ENCODE measurements at places on chromosomes 1 and 21.

DNA sequence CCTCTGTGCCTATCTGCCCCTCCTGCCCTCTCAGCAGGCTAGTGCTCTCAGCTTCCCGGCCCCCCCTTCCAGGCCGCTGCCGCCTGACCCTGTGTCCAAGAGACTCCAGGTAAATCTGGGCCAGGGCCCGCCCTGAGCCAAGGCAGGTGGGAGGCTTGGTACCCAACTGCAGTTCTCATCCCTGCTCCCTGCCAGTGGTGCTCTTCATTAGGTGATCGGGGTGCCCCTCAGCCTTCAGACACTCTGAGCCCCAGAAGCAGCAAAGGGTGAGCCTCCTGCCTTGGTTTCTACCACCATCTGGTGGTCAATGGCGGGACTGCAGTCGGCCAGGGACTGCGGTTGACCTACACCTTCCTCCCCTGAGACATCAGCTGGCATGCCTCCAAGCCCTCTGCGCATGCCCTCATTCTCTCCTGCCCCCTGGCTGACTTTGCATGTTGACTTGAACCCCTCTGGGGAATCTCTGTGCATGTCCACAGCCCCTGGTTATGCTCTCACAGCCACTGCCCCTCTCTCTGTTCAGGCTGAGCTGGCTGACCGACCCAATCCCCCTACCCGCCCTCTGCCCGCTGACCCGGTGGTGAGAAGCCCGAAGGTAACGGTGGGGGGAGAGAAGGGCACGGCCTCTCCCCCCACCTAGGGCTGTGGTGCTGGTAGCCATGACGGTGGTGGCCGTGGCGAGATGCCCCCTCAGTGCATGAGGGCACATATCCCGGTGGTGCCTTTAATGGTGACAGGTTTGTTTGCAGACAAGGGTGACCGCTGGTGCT, 2.0 kb upstream of the EFNA4 start:
- DNase-seq, result peak; percentile 83

- no peak for DNase-seq
These were observed 315.3 kb downstream of the TPR start for GRCh38 chr1:186059752-186060151.

DNA sequence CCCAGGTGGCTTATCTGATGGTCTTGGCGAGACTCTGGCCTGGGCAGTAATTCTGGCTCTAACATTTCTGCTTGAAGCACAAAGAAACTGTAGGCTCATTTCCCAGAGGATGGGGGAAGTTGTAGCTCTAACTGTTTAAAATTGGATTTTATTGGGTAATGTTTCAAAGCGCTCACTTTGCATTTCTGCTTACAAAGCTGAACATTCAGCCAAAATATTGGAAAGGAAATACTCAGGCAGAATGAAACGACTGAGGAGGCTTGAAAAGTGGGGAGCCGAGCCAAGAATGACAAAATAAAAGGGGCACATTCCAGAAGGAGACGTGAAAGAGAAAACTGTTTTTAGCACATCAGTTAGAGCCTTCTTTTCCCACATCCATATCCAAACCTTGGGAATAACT, 202.6 kb downstream of the GRIK1 start:
- DNase-seq, result peak; percentile 42

DNA sequence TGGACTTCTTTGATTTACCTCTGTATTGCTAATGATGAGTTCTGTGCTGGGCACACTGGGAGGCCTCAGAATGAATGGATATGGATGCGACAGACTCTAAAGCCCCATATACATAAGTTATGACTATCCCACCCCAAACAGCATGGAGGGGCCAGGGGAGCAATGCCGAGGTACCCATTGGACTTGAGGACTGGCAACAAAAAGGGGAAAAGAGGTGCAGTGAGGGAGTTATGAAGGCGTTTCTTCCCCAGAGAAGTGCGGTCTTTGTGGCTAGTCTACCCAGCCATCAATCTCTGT, 15.2 kb upstream of the CDCA8 start:
- no peak for DNase-seq

DNA sequence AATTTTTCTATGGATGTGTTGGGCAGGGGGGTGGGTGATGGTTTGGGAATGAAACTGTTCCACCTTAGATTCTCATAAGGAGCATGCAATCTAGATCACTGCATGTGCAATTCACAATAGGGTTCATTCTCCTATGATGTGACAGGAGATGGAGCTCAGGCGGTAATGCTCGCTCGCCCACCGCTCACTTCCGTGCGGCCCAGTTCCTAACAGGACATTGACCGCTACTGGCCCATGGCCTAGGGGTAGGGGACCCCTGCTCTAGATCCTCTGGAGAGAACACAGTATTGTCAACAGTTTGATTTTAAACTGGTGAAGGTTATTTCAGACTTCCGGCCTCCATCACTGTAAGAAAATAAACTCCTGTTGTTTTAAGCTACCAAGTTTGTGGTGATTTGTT, 55.0 kb upstream of the USH2A start:
- no peak for DNase-seq

- no peak for DNase-seq
These were observed 42.9 kb downstream of the INKA2 start for GRCh38 chr1:111696330-111696729.

DNA sequence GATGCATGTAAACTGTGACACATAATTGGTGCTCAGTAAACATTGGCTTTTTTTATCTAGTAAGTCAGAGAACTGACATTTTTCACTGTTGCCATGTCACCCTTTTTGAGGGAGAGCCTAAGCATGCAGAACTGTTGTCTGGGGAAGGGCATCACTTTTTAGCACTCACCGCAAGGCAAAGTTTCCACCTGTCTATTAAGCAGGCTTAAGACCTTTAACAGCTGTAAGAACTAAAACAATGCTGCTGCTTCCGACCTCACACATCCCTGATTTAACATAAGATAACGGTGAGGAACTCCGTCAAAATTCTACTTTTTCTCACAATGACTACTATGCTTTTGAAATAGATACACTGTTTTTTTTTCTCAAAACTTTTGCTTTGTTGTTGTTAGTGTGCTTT, 554.8 kb downstream of the NUF2 start:
- DNase-seq, result no peak

- no peak for DNase-seq
These were observed 15.7 kb downstream of the RGS2 start for GRCh38 chr1:192824511-192824910.

- DNase-seq, result no peak
These were observed 9.2 kb upstream of the PLEKHG5 start for GRCh38 chr1:6500544-6501278.

GRCh38 chr1:8293118-8293517, 24.8 kb upstream of the SLC45A1 start:
- DNase-seq, result no peak

GRCh38 chr1:227945891-227946623, 1.7 kb downstream of the WNT9A start:
- no peak for DNase-seq

- peak; percentile 71 for DNase-seq
These were observed 3.4 kb upstream of the NVL start for GRCh38 chr1:224333309-224333926.

DNA sequence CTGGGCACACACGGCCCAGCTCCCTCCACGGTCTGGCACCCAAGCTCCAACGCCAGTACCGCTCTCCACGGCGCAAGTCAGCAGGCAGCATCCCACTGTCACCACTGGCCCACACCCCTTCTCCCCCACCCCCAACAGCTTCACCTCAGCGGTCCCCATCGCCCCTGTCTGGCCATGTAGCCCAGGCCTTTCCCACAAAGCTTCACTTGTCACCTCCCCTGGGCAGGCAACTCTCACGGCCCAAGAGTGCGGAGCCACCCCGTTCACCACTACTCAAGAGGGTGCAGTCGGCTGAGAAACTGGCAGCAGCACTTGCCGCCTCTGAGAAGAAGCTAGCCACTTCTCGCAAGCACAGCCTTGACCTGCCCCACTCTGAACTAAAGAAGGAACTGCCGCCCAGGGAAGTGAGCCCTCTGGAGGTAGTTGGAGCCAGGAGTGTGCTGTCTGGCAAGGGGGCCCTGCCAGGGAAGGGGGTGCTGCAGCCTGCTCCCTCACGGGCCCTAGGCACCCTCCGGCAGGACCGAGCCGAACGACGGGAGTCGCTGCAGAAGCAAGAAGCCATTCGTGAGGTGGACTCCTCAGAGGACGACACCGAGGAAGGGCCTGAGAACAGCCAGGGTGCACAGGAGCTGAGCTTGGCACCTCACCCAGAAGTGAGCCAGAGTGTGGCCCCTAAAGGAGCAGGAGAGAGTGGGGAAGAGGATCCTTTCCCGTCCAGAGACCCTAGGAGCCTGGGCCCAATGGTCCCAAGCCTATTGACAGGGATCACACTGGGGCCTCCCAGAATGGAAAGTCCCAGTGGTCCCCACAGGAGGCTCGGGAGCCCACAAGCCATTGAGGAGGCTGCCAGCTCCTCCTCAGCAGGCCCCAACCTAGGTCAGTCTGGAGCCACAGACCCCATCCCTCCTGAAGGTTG, 97.6 kb downstream of the PIK3R3 start:
- DNase-seq, result peak; percentile 43

- no peak for DNase-seq
These were observed 68.6 kb upstream of the MCOLN3 start for GRCh38 chr1:85116856-85117255.

GRCh38 chr21:45528981-45529784, 13.1 kb downstream of the SLC19A1 start:
- no peak for DNase-seq

GRCh38 chr1:244151537-244151936, 100.5 kb downstream of the ZBTB18 start:
- no peak for DNase-seq

DNA sequence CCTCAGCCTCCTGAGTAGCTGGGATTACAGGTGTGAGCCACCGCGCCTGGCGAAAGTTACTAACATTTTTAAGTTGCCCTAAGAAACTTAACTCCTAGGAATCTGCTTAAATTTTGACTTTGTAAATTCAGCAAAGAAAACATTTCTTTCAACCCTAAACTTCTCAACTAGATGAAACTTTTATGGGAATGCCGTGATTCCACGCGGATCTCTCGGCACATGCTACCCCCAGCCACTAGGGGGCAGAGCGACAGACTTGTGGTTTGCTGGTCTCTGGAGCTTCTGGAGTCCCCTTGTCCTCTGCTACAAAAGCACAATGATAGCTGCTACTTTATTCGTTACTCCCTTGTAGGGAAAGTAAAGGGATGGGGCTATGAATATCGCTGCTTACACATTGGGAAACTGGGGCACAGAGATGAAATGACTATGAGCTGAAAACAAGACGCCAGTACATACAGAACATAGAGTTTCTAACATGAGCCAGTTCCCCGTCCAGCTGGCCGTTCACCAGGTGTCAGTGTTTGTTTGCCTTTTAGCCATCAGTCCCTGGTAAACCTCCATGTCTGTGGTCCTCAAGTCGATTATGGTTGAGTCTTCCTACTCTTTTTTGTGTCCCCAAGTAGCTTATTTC, 114.7 kb downstream of the PBX1 start:
- no peak for DNase-seq

DNA sequence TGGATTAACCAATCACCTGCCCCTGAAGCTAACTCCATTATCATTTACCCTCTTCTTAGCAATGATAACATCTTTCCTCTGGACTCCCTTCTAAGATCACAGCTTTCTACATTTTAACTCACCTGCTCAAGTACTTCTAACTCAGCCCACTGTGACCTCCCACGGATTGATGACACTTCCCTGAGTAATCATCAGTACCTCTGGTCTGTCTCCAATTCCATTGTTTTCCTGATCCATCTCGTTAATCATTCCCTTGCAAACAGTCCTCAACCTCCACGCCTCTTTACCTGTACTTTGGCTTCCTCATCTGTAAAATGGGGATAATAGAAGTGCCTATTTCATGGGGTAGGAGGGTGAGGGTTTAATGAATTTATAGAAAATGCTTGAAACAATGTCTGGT, 195.3 kb upstream of the APP start:
- no peak for DNase-seq

DNA sequence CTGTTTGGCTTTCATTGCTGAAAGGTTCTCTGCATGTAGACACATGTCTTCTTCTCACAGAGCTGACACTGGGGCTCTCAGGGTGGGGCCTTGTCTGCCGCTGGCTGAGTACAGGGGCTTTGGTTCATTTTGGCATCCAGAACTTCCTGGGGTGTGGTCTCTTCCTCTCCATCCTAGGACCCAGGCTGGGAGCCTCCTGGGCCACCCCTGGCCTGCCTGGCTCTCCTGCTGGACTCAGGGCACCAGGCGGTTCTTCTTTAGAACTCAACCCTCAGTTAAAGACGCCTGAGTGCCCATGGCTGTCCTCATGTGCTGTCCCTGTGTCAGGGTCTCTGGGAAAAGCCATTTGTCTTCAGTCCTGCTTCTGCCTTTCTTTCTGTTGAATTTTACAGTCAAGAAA, 5.5 kb upstream of the KRTAP10-5 start:
- no peak for DNase-seq

- DNase-seq, result no peak
These were observed 822 bp upstream of the ELOVL1 start for GRCh38 chr1:43368646-43369020.

- peak; percentile 97 for DNase-seq
These were observed 857.4 kb downstream of the USP25 start for GRCh38 chr21:16587141-16587581.

DNA sequence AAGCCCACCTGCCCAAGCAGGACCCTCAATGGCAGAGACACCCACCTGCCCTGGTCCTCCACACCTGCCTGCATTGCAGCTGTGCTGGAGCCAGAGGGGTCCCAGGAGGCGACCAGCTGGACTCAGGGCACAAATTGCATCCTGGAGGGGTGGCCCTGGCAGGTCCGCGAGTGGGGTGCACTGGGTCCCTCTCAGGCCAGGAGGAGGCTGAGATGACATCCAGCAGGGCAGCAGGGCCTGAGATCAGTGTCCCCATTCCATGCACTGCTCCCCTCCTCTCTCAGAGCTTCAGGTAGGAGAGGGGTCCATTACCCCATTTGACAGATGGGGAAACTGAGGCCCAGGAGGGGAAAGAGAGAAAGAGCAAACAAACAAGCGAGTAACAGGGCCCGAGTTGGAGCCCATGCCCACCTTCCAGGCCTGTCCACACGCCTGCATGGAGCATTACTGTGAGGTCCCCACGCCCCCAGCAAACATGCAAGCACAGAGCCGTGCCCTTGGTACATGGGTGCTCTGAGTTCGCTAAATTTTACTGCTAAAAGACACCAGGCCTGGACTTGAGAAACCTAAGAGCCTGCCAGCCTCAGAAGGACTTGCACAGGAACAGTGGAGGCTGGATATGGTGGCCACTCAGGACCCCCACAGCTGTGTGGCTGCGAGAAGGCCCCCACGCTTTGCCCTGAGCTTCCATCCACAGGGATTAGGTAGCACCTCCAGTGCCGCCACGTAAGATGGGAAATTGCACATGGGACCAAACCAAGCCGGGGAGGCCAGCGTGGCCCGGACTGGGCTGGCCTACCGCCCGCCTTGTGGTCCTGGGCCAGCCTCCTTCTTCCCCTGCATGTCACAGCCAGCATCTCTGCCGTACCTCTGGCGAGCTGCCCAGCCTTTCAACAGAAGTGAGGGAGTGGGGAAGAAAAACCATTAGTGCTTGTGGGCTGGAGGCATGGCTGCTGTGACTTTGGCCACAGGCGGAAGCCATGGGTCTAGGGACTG, 7.4 kb downstream of the WNT3A start:
- DNase-seq, result peak; percentile 1

DNA sequence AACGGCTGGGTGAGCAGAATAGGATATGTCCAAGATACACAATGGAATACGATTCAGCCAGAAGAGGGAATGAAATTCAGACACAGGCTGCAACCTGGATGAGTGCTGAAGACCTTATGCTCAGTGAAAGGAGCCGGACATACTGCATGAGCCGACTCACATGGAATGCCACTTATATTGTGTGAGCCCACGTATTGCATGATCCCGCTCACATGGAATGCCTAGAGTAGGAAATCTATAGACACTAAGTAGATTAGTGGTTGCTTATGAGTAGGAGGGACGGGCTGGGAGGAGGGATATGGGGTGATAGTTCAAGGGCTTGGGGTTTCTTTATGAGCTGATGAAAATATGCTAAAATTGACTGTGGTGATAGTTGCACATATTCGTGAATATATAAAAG, 26.8 kb downstream of the TMPRSS2 start:
- DNase-seq, result no peak

- no peak for DNase-seq
These were observed 2.2 kb downstream of the MYCBP start for GRCh38 chr1:38870996-38871395.
